ENCODE measurements at places on chromosomes 4 and X. TPM values are rescaled to one million over a fixed set of nuclear protein-coding genes. Genes with fewer than 3 reads are reported as not detected.

GRCh38 chrX:2395261-2395992 is 105.3 kb downstream of the DHRSX start:
- no peaks in the 10 kb centered on the region for H3K27me3 ChIP-seq
- peak overlapping the region; percentile 43 for H3K27ac ChIP-seq
- peaks cover 14% of the 10 kb centered on the region for H3K4me1 ChIP-seq
- H3K36me3 ChIP-seq = peaks cover 26% of the 10 kb centered on the region
- no peak overlapping the region for H3K4me3 ChIP-seq

GRCh38 chr4:2762048-2762447 is 5.9 kb upstream of the TNIP2 start:
- no peak overlapping the region for H3K27ac ChIP-seq
- no peaks in the 10 kb centered on the region for H3K36me3 ChIP-seq
- H3K27me3 ChIP-seq = no peaks in the 10 kb centered on the region

GRCh38 chrX:30304866-30305265 is 4.3 kb downstream of the NR0B1 start:
- no peaks in the 10 kb centered on the region for H3K36me3 ChIP-seq
- H3K4me1 ChIP-seq = peaks cover 23% of the 10 kb centered on the region
- DNase-seq = peak; percentile 58
- H3K27ac ChIP-seq = no peak overlapping the region

GRCh38 chrX:65407157-65407626 is 127.4 kb downstream of the LAS1L start:
- no peak overlapping the region for H3K27ac ChIP-seq
- H3K36me3 ChIP-seq = no peaks in the 10 kb centered on the region
- H3K4me3 ChIP-seq = no peak overlapping the region
- no peaks in the 10 kb centered on the region for H3K4me1 ChIP-seq
- H3K27me3 ChIP-seq = no peaks in the 10 kb centered on the region

- H3K4me3 ChIP-seq = no peak overlapping the region
- no peak for DNase-seq
- H3K27ac ChIP-seq = no peak overlapping the region
- no peaks in the 10 kb centered on the region for H3K4me1 ChIP-seq
- H3K27me3 ChIP-seq = no peaks in the 10 kb centered on the region
Measured at GRCh38 chr4:87783781-87784180, 15.6 kb upstream of the IBSP start.

DNA sequence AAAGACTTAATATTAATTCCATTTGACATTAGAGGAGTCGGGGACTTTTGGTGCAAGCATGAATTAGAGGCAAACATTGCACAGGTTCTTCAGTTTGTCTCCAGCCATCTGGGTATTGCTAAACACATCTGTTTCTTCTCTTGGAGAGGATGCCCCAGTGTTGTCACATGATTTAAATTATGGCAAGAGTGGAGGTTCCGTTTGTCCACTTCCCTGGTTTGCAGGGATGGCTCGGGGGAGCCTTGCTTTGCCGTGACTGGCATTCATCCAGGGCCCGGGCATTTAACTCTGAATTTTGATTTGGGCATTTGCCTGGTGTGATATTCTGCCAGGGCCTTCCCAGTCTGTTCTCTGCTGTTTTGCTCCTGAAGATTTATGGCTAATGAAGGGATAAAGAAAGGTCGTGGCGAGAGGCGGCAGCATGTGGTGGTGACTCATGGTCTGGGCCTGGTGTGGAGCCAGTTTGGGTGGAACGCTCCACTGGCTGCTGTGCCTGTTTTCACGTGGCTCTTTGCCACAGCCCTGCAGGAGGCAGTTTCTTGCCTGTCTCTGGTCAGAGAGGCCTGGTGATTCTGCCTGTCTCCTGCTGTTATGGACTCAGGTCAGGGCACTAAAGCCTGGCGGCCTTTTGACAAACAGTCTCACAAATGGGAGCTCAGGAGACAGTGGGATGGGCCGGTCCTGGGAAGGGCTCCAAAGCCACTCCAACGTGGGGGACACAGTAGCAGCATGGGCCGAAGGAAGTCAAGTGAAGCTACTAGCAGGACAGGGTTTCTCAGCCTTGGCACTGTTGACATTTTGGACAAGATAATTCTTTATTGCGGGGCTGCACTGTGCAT is 99.4 kb upstream of the PGRMC2 start:
- H3K4me1 ChIP-seq = peaks cover 45% of the 10 kb centered on the region
- peak; percentile 94 for DNase-seq
- peak overlapping the region; percentile 52 for H3K4me3 ChIP-seq
- peak overlapping the region; percentile 84 for H3K27ac ChIP-seq
- H3K36me3 ChIP-seq = no peaks in the 10 kb centered on the region

GRCh38 chr4:67576538-67576937 is 18.0 kb downstream of the STAP1 start:
- no peaks in the 10 kb centered on the region for H3K4me1 ChIP-seq
- DNase-seq = no peak
- no peak overlapping the region for H3K4me3 ChIP-seq
- no peak overlapping the region for H3K27ac ChIP-seq

- no peaks in the 10 kb centered on the region for H3K27me3 ChIP-seq
- H3K27ac ChIP-seq = no peak overlapping the region
- no peaks in the 10 kb centered on the region for H3K36me3 ChIP-seq
- peaks cover 37% of the 10 kb centered on the region for H3K4me1 ChIP-seq
- H3K4me3 ChIP-seq = no peak overlapping the region
Measured at GRCh38 chr4:22473268-22473667, 42.6 kb downstream of the ADGRA3 start.

- no peaks in the 10 kb centered on the region for H3K36me3 ChIP-seq
- no peak overlapping the region for H3K4me3 ChIP-seq
- H3K4me1 ChIP-seq = no peaks in the 10 kb centered on the region
- no peak overlapping the region for H3K27ac ChIP-seq
Measured at GRCh38 chr4:97349468-97350186, 793.6 kb downstream of the STPG2 start.

DNA sequence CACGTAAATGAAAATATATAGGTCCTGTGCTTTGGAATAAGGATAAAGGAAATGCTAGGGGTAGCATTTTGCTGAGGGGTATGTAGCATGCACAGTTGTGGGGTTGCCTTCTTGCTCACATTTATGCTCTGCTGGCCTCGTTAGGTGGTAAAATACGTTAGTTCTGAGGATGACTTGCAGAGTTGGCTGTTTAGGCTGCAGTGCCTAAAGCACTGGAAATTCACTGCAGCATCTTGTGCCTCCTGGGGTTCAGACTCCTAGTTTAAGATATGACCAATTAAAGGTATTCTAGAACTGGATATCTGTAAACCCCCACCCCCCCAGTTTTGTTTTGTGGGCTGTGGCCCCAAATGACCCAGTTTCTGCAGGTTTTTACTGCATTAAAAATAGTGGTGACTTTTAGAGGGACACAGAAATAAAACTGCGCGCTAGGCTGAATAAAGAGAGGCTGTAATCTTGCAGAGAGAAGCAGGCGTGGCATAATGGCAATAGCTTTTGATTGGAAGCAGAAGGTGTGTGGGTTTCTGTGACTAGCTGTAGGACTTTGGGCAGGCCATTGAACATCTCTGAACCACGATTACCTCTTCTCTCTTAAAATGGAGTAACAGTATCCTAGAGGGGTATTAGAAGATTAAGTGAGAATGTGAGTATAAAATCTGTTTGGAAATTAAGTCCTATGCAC is 79.3 kb downstream of the REPS2 start:
- no peak overlapping the region for H3K4me3 ChIP-seq
- H3K4me1 ChIP-seq = peaks cover 9% of the 10 kb centered on the region
- peaks cover 5% of the 10 kb centered on the region for H3K36me3 ChIP-seq
- H3K27me3 ChIP-seq = peaks cover 69% of the 10 kb centered on the region
- no peak for DNase-seq

Gene CYBB
- total RNA-seq = not detected

Gene MAGEA2B
- not detected for total RNA-seq

Gene ASMT
- not detected for total RNA-seq

Gene NKX1-1
- not detected for total RNA-seq
